ENCODE measurements at places on chromosomes 3 and 15.

GRCh38 chr3:16171825-16172224 is 2.7 kb upstream of the GALNT15 start:
- DNase-seq = no peak

DNA sequence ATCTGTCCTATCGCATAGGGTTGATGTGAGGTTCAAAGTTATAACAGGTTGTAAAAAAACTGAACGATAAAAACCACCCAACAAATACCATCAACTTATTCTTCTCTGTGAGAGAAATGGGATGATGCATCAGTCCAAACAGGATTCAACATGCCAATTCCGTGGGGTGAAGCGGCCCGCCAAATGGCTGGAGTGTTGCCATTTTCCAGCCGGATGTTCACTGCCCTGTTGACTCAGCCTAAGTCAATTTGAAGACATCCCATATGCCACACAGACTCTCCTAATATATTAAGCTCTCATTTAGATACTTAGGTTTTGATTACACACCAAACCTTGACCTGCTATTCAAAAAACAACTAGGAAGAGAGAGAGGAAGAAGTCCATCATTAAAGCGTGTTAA is 311.1 kb downstream of the VPS13C start:
- no peak for DNase-seq

DNA sequence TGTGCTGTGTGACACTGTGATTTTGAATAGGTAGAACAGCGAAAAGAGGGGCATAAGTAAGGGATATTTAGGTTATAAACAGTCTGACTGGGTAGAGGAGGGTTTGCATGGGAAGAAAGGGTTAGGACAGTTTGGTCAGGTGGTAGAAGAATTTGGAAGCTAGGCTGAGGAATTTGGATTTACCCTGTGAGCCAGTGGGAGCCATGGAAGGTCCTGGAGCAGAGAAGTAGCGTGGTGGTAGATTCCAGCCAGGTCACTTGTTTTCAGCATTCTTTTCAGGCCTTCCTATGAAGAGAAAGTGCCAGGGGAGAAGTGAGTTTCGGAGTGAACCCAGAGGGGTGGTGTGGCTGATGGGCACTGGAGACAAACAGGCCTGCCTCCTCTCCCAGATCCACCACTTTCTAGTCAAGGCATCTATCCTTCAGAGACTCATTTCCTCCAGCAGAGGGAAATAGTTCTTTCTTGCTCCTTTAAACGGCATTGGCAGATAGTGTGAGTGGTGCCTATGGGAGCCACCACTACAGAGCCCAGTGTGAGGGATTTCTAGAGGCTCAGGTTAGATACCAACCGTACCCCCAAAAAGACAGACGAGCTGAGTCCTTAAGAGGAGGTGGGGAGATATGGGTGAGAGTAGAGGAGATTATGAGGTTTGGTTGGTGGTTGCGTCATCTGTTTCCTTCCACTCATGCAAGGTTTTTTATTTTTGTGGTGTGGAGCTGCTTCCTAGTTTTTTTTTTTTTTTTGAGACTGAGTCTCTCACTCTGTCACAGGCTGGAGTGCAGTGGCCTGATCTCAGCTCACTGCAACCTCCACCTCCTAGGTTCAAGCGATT is 21.2 kb downstream of the PXK start:
- no peak for DNase-seq

DNA sequence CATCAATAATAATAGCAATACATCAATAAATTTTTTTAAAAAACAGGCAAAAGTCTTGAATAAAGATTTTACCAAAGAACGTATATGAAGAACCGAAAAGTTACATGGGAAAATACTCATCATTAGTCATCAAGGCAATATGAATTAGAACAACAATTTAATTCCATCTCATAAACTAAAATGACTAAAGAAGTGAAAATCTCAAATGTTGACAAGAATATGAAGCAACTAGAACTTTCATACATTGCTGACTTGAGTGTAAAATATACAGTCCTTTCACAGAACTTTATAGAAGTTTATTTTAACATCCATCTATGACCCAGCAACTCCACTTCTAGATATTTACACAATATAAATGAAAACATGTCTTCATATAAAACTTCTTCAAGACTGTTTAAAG is 35.3 kb upstream of the ABHD10 start:
- no peak for DNase-seq

DNA sequence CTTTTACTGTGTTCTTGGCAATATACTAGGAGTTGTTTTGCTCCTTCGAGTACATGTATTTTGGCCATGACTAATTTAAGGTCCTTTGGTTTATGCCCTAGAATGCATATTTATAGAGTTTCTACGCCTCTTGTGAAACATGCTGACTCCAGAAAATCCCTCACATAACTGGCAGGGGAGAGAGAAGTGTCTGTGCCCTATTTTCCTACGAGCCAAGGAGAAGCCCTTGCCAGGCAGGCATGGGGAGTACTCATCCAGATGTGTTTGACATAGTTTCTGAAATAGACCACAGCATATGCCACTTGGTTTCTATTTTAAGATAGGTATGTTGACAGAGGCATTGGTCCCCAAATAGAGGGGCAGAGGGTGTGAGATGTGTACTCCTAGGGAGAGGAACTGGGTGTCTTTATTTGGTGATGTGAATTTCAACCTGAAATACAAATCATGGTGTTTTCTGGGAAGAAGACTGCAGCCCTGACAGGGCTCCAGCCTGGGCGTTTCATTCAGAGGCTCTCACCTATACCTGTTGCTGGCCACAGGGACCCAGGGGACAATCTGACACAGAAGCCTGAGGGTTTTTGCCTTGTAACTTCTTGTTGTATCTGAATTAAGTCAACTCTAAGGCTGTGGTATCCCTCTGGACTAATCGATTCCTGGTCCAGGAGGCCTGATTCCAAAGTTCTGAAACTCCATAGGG is 267.8 kb upstream of the C2CD4B start:
- DNase-seq = no peak
